ENCODE measurements at places on chromosomes 13 and 19.

DNA sequence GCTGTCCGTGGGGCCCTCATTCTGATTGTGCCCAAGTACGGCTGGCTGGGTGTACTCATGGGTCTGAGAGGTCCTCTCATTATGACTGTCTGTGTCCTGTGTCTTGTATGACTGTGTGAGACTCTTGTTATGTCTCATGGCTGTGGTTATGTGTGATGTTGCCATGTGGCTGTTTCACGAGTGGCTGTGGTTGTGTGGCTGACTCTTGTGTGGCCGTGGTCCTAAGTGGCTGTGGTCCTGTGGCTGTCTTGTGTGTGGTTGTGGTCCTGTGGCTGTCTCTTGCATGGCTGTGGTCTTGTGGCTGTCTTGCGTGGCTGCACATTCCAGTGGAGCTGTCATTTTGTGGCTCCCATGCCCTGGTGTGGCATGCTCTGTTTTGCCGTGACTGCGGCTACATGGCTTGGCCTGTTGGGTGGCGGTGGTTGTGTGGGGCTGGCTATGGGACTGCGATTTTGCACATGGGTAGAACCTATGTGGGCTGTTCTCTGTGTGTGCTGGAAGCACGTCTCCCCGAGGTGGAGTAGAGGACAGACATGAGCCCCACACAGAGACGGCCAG lies 2.5 kb downstream of the LYL1 start:
- DNase-seq = no peak

DNA sequence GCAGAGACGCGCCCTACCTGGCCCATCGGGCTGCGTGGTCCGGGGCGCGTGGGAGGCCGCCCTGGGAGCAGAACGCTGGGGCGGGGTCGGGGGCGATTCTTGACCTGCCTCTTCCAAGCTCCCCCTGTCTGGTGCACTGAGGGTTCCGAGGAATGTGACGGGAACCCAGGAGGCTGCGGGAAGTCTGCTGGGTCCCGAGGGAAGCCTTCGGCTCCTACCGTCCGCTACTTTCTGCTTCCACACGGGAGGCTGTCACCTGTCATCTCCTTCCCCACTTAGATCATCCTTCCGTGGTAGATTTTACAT lies 781 bp upstream of the SPRYD7 start:
- no peak for DNase-seq

DNA sequence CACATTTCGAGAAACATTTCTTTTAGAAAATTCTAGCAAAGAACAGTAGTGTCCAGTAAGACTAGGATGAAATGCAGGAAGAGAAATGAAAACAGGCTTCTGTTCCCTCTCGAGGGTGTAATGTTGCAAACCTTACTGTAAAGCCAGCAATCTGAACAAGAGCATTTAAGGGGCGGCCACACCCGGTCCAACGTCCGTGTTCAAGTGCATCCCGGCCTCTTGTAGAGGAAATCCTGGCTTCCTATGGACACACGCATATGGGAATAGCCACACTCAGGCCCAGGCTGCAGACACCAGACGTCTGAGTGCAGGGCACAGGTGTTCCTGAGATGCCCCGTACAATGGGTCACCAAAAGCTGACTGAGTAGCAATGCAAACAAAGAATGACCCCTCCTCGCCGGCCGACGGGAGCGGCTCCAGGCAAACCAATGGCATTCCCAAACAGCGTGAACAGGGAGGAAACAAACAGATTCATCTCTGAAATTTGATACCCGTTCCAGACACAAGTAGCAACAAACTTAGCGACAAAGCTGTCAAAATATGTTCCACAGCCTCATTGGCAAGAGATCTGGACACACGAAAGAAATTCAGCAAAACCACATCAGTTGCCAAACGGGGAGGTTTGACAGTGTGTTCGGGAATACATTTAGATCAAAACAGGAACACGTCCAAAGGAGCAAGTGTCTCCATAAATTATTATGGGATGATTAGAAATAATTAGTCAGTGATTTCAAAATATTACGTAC lies 278.6 kb upstream of the TSHZ3 start:
- DNase-seq = peak; percentile 28

GRCh38 chr13:99393791-99394735 lies 86.9 kb upstream of the GPR183 start:
- no peak for DNase-seq

DNA sequence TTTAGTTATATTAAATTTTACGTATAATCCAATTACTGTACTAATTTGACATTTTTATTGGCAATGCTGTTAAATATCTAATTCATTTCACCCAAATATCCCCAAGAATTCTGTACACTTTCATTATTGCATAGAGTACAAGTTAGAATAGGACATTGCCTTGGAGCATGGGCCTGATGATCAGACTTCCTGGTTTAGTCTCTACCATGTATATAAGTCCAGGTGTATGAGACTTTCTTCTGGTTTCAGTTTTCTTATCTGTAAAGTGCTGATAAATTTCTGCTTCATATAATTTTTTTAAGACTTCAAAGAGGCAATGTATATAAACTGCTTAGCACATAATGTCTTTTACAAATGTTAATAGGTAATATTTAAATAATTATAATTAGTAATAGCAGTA lies 179.4 kb downstream of the KLF12 start:
- DNase-seq = no peak

- DNase-seq = no peak
These were observed 260.9 kb downstream of the COG6 start for GRCh38 chr13:39916330-39916729.

DNA sequence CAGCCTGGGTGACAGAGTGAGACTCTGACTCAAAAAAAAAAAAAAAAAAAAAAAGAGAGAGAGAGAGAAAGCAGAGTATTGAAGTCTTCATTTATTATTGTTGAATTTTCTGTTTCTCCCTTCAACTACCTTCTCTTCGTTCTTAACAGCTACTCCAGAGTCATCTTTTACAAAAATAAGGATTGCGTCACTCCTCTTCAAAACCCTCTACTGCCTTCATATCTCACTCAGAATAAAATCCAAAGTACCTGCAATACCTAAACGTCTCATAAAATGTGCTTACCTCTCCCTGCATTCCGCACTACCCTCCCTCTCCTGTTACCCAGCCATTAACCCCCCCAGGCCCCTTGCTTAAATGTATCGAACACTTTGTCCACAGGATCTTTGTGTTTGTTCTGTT lies 17.4 kb upstream of the RPL21 start:
- DNase-seq = no peak

DNA sequence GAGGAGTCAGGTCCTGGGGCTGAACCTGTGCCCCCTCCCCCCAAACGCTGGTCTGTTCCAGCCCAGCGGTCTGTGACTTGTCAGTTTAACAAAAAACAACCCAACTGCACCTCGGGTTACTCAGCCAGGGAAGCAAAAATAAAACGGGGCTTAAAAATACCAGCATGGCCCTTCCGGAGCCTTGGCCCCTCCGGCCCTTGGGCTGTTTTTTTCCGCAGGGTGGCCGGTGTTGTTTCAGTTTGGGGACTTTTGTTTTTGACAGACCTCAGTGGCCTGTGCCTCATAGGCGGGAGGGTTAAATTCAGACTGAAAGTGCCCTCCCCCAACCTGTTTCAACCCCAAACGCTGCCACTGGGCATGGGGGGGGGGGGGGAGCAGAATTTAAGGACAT lies 4.0 kb downstream of the TCF3 start:
- DNase-seq = no peak

GRCh38 chr19:55588738-55589137 lies 8.1 kb upstream of the ZNF579 start:
- no peak for DNase-seq

DNA sequence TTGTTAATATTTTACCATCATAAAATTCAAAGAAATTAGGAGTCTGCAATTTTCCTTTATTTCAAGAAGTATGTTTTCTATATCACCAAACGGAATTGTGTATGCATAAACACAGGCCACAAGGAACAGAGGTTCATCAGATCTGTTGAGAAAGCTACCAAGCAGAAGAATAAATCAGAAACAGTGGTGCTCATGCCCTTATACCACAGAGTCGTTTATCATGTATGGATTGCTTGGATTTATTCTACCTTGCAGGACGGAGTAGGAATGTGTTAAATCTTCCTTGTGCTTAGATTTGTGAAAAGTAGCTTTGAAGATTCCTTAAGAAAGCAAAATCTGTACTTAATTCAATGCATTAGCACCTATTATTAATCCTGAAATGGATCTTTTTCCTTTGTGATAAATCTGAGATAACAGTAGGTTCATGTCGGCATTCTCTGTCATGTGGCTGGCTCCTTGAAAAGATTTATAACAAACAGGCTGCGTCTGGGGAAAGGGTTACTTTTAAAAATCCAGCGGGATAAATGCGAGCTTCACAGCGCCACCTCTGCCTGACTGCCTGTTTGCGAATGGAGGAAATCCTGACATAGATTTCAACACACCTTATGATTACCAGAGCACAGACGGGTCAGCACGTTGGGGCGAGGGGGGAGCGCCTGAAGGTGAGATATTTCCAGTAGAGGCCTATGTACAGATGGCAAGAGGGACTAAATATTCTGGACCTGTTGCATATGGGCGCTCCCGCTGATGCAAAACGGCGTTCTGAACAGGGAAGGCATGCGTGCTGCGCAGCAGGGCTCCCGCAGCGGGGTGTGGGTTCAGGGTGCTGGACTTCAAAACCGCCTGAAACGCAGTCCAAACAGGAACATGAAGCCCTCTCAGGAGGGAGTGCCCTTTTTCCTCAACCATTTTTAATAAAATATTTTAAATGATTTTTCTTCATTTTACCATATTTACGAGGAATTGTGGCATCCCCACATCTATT lies 445.5 kb upstream of the SGCG start:
- no peak for DNase-seq

DNA sequence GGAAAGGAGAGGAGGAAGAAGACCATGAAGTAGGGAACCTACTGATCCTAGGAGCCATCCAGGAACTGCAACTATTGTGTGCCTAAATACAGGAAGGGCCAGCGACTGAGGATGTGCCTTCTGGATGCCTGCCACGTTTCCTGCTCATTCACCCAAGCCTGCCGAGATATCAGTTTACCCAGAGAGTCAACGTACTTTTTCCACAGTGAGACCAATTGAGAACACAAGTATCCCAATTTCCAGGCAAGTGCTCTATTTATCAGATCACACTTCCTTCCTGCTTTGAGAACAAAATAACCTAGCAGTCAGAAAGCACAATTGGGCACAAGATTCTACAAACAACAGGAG lies 122.4 kb downstream of the AKAP11 start:
- DNase-seq = no peak

- no peak for DNase-seq
These were observed 74.3 kb upstream of the UBL3 start for GRCh38 chr13:29924482-29925350.

DNA sequence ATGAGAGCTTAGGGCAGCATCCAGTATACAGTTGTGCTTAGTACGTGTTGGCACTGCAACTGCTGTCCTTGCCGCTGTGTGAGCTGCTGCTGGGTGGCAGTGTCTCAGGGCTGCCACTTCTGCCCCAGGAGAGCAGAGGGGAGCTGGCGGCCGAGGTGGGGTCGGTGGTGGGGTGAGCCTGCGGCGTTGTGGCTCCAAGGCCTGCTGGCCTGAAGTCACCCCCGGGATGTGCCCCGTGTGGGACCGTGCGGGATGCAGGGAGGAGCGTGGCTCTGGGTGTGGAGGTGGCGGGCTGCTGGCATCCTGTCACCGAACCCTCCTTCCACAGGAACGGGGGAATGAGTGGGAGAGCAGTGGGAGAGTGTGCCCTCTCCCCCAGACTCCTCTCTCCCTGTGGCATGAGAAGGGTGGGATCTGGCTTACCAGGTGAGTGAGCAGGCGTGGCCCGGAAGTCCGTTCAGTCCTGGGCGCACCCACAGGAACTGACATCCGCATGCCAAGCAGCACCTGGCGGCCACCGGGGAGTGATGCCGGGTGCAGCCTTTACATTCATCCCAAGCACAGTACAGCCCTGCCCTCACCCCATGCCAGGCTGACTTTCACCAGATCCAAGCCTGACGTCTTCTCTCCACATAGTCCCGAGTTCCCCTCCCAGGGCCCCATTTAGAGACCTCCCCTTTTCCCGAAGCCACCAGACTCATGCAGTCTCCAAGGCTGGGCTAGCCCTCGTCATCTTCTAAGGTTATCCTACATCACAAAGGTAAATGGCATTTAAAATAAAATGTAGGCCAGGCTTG lies 26.6 kb downstream of the MCF2L start:
- DNase-seq = peak; percentile 46

DNA sequence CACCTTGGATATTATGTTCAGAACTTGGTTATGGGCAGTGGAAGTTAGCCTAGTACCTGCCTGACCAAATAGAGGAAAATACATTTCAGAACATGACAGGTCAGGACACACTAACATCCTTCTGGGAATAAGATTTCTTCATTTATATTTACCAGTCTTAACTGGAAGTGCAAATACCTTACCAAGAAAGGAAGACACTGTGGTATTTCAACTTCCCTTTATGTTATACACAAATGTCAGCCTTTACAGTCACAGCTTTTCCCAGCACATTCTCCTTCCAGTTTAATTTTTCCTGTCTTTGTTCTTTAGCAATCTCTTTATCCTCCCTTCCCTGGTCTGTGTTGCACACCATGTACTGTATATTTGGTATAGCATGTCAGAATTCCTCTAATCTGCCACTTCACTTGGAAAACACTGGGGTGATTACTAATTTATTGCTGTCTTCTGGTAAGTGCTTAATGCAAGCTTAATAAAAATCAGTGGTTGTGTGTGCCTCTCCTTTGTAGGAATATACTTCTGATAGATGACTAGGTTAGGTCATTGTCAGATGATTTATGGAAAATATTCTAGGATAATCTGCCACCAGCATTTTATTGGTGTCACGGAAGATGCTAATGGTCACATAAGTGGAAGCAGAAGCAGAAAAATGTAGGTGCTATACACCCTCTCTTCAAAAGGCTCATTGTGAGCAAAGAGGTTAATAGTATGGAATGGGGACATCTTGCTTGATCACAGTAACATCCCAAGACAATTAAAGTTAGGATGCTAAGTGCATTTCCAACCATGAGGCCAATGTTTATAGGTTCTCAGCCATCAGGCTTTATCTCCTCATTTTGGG lies 124.3 kb upstream of the STARD13 start:
- DNase-seq = no peak

DNA sequence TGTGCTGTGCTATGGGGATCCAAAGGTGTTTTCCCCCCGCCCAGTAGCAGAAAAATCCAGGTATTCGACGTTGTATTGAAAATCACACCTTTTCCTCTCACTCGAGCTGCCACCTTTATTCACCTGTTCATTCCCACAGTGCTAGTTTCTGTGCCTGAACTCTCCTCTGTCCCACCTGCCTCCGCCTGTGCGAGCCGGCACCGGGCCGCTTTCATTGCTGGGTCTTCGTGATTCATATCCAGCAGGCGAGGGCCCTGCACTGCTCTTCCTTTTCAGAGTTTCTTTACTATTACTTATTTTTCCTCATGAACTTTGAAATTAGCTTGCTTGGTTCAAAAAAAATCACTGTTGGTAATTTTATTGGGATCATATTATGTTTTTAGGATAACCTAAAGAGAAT lies 42.4 kb upstream of the SOX1 start:
- DNase-seq = no peak

- no peak for DNase-seq
These were observed 10.4 kb downstream of the UPF1 start for GRCh38 chr19:18842166-18842565.

GRCh38 chr13:98940325-98941001 lies 37.4 kb downstream of the DOCK9 start:
- no peak for DNase-seq

DNA sequence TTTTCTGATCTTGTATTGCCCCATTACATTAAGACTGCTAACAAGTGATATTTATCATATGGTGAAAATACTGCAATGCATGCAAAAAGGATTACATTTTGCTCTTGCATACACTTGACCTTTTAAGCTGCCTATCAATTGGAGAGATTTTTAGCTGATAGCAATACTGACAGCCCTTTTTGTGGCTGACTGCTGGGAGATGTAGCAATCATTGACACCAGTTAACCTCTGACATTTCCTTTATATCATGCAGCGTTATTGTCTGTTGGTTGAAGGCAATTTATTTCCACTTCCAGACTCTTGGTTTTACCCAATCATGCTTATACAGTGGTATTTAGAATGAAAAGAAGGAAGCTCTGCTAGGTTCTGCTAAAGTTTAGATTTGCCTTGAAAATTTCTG lies 364.0 kb downstream of the LMO7 start:
- no peak for DNase-seq
